Stimulated activated CD4-positive, alpha-beta T cell treated with anti-CD3 and anti-CD28 coated beads, Interleukin-1b, Interleukin-23, amount 100 ng/mL, for 48 hours (primary cell): ENCODE measurements at places on chromosomes 5 and 9.
A peak's percentile ranks its signal among the peaks of the same experiment; 100 is the strongest.

DNA sequence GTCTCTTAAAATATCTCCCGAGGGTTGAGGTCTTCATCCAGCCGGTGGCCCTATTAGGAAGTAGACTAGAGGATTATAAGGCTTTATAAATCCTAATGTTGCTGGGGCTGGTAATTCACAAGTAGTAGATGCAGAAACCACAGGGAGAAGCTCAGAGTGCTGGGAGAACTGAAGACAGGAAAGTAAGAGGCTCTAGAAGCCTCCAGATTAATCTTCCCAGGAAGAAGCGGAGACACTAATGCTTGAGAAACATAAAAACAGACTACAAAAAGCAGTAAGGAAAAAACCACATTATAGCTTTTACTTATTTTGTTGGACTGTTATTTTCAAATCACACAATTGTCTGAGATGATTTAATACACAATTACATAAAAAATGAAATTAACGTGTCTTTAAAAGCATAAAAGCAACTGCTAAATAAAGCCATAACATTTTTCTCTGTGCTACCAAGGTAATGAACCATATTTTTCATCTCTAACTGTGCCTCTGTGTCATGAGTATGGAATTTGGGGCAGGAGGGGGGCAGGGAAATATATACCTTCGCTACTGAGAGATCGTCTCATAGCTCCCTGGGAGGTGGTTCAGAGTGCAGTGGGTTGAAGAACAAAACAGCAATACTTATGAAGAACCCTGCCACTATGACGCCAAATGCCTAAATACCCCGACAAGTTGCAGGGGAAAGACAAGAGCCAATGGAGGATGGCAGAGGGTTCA, 806.2 kb upstream of the WWC1 start:
- DNase-seq, result no peak

DNA sequence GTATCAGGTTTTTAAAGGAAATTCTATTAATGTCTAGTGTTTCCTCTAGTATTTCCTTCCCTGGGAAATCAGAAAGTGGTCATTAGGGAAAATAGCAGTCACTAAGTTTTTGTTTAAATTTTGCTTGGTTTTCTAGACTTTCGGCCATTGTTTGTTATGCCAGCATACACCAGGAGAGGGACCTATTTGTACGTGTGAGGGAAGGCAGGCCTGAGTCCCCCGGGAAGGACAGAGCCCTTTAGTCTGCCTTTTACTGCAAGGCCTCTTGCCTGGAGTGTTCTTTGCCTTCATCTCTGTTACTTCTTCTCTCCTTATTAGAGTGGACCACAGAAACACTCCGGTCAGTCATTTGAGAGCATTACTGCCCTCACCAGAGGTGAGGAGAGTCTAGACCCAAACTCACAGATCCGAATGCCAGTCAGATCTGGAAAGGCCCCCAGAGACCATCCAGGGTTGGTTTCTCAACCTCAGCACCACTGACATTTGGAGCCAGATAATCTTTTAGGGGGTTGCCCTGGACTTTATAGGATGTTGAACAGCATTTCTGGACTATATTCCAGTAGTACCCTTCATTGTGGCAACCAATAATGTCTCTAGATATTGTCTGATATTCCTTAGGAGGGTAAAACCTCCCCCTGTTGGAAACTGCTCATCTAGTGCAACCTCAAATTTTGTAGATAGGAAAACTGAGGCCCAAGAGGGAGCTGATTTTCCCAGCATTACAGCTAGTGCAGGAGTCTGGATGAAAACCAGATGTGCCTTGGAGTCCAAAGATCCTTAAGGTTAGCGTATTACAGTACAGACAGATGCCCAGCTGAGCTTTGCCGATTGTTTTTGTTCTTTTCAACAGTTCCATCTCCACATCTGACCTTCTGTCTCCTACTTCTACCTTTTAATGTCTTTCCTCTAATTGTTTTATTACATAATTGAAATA, 93.0 kb upstream of the NIPAL4 start:
- DNase-seq, result no peak

- peak; percentile 74 for DNase-seq
These were observed 28.0 kb upstream of the ADAM19 start for GRCh38 chr5:157603333-157604190.

DNA sequence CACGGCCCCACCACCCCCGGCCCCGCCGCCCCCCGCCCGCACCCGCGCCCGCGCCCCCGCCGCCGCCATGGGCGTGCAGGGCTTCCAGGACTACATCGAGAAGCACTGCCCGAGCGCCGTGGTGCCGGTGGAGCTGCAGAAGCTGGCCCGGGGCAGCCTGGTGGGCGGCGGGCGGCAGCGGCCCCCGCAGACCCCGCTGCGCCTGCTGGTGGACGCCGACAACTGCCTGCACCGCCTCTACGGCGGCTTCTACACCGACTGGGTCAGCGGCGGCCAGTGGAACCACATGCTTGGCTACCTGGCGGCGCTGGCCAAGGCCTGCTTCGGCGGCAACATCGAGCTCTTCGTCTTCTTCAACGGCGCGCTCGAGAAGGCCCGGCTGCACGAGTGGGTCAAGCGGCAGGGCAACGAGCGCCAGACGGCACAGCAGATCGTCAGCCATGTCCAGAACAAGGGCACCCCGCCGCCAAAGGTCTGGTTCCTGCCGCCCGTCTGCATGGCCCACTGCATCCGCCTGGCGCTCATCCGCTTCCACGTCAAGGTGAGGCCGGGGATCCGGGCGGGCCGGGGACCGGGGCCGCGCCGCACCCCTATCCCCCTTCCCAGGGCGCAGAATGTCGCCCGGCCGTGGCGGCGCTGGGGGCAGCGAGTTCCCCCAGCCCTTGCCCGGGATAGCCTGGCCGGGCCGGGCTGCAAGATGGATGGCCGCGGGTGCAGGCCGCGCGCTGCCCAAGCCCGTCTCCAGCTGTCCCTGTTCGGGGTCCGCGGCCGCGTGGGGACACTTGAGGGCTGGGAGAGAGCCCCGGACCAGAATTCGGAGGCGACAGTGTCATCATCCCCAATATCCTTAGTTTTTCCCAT, 594 bp downstream of the FAM120A start:
- DNase-seq, result peak; percentile 46

DNA sequence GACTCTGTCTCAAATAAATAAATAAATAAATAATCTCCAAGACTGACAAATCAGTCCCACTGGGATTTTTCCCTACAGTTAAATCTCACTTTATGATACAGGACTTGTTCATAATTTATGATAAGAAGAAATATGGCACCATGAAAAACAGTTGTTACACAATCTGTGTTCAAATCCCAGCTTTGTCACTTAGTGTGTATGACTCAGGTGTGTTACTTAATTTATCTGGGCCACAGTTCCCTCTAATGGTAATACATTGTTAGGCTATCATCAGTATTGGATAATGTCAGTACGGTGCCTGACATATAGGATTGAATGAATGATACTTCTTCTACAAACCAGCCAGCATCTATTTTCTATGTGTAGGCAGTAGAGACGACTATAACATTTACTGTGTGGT, 23.1 kb downstream of the SLC36A3 start:
- no peak for DNase-seq

GRCh38 chr5:6480133-6481051, 31.7 kb downstream of the UBE2QL1 start:
- DNase-seq, result no peak

DNA sequence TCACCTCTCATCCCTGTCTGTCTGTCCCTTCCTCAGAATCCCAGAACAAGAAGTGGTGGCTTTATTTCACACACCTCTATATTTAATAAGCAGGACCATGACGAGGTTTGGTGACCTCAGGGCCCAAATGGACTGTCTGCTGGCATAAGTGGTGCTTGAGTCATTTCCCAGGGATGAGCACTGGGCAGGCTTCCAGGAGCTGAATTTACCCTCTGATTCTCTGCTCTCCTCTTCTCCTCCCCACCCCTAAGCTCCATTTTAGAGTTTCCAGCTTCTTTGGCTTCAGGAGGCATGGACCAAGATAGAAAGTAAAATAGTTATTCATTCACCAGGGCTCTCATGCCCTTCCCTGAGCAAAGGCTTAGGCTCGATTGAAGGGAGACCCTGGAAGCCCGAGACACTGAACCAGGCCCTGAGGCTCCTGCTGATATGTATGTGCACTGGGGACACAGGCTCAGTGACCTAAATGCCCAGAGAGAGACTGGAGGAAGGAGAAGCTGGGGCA, 69.1 kb downstream of the PPARGC1B start:
- DNase-seq, result no peak

GRCh38 chr5:175893466-175893865, 22.1 kb downstream of the CPLX2 start:
- no peak for DNase-seq

DNA sequence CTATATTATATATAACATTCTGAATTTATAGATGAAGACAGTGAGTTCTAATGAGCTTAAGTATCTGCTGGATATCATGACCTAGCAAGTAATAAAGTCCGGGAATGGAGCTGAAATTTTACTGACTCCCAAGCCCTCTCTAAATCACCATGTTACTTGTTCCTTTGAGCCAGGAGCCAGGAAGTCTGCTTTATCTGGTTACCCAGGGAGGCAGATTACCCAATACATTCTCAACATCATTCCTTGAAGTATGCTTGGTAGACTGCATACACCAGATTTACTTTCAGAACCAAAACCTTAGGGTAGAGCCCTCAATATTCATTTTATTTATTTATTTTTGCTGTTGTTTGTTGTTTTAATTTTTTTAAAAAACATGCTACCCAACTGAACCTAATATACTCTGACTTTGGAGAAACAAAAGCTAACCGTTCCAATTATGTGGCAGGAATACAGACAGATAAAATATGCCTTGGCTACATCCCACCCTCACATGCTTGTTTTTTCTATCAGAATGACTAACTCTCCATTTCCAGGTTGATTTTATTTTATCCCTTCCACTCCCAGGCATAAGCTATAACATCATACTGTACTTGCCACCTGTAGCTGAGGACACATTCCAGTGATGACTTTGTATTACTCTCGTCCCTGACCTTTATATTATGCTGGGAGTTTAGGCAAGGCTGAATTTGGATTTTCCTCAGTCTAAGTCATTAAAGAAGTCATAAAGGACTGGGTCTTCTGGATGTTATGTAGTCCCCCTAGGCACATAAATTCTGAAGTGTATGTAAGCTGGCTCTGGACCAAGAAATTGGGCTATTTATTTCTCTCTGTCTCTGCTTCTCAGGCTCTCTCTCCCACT, 82.0 kb downstream of the YIPF5 start:
- DNase-seq, result no peak

DNA sequence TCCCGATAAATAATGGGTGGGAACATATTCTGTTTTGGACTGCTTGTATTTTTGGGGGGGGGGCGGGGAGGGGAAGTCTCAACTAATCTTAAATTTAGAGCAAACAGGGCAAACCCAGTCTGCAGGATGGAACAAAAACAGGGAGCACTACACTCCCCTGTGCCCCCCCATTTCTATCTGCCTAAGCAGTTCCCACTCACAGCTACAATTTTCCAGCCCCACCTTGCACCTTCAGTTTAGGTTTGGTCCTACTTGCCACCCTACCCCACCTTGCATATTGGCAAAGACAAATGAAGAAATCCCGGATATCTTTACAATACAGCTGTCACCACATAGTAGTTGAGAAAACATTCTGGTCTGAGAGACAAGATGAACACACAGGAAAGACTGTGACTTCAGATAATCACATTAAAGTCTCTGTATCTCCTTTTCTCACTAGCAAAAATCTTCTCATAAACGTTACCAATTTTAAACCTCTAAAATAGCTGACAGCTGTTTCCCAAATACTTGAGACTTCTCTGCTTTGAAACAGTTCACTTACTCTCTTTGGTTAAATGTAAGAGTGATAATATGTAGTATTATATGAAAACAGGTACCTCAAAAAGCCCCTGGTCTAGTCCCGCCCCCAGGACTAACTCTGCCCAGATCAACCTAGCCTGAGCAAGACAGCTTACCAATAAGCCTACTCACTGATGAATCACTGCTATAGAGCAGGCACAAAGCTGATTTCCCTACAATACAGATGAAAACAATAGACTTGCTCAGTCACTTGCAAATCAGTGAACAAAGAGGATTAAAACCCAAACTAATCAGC, 5.2 kb upstream of the RAPGEF6 start:
- peak; percentile 73 for DNase-seq

- no peak for DNase-seq
These were observed 1036.4 kb downstream of the NR2F1-AS1 start for GRCh38 chr5:92544596-92544995.

- DNase-seq, result no peak
These were observed 25.8 kb upstream of the CARNMT1 start for GRCh38 chr9:75053869-75054268.

GRCh38 chr9:131142160-131142559, 16.8 kb downstream of the NUP214 start:
- no peak for DNase-seq

DNA sequence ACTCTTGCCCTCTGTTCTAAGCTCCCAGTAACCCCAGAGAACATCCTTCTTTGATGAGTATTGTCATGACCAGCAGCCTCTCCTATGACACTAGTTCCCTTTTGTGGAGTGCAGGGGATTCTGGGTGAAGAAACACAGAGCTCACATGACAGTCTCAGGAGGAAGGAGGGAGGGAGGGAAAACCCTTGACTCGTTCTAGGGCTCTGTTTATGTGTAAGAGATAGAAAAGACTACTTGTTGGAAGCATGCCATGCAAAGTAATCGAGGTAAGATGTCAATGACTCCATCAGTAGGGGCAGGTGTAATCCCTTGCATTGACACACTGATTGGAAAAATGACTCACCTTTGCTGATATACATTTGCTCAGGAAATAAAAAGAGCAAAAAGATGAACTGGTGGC, 190.2 kb upstream of the ELL2 start:
- DNase-seq, result peak; percentile 38

GRCh38 chr9:110050925-110051355, 157.0 kb downstream of the C9orf152 start:
- DNase-seq, result no peak

DNA sequence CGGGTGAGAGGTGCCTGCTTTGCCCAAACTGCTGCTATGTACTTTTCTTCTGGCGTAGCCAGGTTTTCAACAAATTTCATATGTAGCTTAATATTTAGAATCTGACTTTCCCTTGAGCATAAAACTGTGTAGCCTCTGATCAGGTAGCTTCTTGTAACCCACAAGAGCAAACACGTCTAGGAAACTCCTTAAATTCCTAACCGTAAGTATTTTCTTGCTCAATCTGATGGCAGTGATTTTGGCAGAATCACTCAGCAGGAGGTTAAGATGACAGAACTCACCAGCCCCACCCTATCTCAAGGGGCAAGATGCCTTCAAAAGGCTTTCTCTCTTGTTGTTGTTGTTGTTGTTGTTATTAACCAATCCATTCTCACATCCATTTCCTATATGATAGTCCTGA, 20.8 kb downstream of the CKMT2 start:
- DNase-seq, result no peak

DNA sequence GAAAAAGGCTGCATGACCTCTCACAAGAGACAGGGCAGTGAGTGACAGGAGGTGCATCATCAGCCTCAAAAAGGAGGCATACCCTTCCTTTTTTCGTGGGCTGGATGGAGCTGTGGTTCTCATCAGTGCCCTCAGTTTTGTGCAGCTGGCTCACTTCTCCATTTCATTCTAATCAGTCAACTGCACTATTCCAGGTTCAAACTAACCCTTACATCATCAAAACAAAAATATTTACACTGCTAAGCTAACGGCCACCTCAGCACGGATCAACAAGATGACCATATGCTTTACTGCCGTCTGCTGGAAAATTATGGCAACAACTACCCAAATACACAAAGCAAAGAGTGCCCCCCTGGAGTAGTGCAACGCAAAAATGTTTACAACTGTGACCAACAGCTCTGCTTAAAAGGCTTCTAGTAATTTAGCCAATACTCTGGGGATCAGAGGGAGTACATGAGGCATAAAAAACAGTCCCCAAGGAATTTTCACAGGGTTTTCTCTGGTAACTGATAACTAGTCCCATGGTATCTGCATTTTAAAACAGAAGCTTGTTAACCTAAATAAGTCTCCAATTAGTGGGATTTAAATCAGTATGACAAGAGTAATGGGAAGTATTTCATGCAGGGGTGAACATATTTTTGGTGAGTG, 10.8 kb downstream of the KCNV2 start:
- no peak for DNase-seq
